HL-60 (cell line): ENCODE measurements at places on chromosomes 1 and 21.

DNA sequence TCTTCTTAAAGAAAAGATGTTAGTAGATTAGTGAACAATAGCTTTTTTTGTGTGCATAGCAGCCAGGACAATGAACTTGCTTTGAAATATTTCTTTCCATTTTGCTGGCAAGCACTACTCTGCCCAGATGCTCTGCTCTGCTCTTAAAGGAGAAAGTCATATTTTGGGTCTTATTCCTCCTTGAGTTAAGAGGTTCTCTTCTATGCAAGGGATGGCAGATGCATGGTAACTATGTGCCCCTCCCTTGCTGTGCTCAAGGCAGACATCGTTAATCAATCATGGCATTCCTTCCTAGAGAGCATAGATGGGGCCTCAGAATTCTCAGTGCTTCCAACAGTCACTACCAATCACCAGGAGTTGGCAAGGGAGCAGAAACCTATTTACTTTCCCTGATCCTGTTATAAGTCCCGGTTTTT, 27.6 kb downstream of the NIPAL3 start:
- DNase-seq = no peak

- DNase-seq = peak; percentile 24
These were observed 51.0 kb downstream of the GADD45A start for GRCh38 chr1:67735806-67736627.

- DNase-seq = no peak
These were observed 214.6 kb upstream of the NCAM2 start for GRCh38 chr21:20783611-20784010.

DNA sequence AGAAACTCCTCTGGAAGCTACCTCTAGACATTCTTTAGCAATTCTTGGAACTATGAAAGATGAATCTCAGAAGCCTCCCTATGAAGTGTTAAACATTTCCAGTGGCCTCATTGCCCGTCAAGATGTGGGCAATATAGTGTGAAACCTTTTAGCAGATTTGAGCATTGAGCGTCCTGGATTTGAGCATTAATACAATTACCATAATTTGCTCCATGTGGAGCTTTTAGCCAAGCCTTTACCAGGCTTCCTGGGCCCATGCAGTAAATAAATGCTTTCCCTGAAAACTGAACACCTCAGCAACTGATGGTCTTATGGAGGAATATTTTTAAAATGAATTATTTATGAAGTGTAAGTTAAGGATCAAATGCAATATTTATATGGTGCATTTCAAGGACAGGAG, 162.0 kb downstream of the FGGY start:
- no peak for DNase-seq
